ENCODE measurements at places on chromosomes 12 and 14. TPM values are rescaled to one million over a fixed set of nuclear protein-coding genes. Genes with fewer than 3 reads are reported as not detected.

FAIM2 gene
- total RNA-seq, result 2.5 TPM

PLEKHD1 gene
- not detected for total RNA-seq

CLEC4C gene
- total RNA-seq, result not detected

SLC10A1 gene
- total RNA-seq, result not detected

SDR9C7 gene
- not detected for total RNA-seq

COX6A1 gene
- 928 TPM for total RNA-seq

FLRT2 gene
- total RNA-seq, result 2.2 TPM

BLTP3B gene
- 14.0 TPM for total RNA-seq

SERPINA12 gene
- total RNA-seq, result not detected

FOXG1 gene
- total RNA-seq, result 0.15 TPM

BEST3 gene
- total RNA-seq, result not detected

PPFIA2 gene
- 0.67 TPM for total RNA-seq

OTX2 gene
- total RNA-seq, result not detected

RGS6 gene
- not detected for total RNA-seq

ACSM4 gene
- total RNA-seq, result not detected

TDRD9 gene
- total RNA-seq, result 0.84 TPM

GPRC5D gene
- total RNA-seq, result not detected

NID2 gene
- 85.0 TPM for total RNA-seq

SPX gene
- total RNA-seq, result 1.2 TPM

C12orf54 gene
- not detected for total RNA-seq

TOX4 gene
- 23.5 TPM for total RNA-seq

PLEKHH1 gene
- total RNA-seq, result 0.34 TPM

FGD6 gene
- 2.5 TPM for total RNA-seq

ARMH4 gene
- 0.74 TPM for total RNA-seq

ARID2 gene
- total RNA-seq, result 7.4 TPM

COCH gene
- 0.45 TPM for total RNA-seq

NRL gene
- 2.9 TPM for total RNA-seq

Data from bronchus fibroblast of lung (primary cell).